Hepatic stellate cell (primary cell): ENCODE measurements at places on chromosomes 6 and 20.

DNA sequence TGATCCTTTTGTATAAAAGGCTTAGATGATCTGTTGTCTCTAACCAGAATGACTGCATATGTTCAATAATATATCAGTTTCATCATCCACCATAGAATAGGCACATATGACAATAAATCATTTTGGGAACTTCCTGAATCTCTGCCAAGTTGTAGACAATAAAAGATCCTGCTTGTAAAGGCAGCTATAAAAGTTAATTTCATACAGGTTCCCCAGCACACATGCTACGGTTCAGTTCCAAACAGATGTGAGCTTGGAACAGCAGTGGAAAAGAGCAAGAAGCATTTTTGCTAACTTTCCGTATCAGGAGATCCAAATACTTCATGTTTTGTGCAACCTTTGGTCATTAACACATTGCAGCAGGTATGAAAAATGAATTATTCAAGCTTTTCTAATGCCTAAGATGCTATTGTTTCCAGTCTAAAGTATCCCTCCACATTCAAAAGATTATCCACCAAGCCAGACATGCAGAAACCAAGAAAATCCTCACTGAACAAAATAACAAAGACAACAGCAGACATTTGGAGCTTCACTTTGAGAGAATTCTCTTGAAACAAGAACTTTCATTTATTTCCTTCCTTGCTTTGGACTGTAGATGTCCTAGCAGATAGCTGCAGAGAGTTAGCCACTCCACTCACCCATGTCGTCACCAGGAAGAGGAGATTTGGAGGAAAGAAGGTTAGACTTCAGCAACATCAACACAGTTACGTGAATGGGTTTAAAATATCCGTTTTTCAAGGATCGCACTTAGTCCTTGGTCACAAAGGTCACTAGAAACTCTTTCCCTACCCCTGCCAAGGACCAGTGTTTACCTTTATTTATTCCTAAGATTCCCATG is 453.5 kb upstream of the JARID2 start:
- no peak for DNase-seq

DNA sequence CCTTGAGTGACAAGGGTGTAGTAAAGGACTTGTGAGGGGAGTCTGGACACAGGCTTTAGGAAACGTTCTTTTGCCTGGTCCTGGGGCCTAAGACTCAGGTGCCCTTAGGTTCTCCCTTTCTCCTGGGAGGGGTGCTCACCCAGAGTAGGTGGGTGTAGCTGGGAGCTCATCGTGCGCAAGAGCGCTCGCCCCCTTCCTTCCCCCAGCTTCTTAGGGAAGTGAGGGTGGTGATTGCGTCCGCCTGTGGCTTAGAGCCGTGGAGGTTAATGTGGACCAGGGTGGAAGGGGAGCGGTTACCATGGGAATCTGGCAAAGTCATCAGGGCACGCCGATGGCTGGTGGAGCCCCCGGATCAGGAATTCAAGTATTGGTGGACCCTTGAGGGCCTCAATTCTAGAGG is 3.3 kb upstream of the AARS2 start:
- DNase-seq = no peak

DNA sequence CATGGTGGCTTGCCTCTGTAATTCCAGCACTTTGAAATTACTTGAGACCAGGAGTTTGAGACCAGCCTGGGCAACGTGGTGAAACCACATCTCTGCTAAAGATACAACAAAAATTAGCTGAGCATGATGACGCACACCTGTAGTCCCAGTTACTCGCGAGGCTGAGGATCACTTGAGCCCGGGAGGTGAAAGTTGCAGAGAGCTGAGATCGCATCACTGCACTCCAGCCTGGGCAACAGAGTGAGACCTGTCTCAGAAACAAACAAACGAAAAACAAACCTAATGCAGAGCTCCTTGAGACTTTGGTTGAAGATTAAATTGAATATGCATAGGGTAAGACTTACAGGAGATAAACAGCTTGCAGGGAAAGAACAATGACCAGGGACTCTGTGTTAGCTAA is 80.8 kb downstream of the SCAF8 start:
- no peak for DNase-seq

DNA sequence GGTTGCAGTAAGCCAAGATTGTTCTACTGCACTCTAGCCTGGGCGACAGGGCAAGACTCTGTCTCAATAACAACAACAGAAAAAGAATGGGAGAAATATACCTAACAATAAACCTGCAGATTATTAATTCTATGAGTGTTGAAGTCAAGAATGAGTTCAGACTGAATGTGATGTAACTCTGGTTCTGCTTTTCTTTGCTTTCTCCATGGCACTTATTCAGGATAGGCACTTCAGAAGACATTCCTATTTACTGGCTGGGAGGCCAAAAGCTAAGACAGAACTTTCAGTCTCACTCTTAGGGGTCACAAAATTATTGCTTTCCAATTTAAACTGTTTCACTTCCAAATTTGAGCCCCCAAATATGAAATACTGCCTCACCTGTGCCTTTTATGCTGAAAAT is 15.7 kb upstream of the PRIM2 start:
- DNase-seq = no peak

GRCh38 chr20:10329387-10330005 is 104.5 kb downstream of the MKKS start:
- DNase-seq = no peak

DNA sequence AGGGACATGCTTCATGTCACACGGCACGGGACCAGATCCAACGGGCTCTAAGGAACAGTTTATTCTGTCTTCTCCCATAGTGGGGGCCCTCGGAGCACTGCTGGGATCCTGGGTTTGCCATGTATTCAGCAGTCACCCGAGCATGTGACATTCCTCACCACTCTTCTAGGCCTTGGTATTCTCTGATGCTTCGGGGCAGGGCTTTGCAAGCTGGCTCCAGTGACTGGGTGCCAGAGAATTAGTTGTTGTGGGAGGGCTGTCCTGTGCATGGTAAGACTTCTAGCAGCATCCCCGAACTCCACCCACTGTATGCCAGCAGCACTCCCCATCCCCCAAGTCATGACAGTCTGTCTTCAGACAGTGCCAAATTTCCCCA is 5.4 kb downstream of the CCN5 start:
- peak; percentile 68 for DNase-seq

DNA sequence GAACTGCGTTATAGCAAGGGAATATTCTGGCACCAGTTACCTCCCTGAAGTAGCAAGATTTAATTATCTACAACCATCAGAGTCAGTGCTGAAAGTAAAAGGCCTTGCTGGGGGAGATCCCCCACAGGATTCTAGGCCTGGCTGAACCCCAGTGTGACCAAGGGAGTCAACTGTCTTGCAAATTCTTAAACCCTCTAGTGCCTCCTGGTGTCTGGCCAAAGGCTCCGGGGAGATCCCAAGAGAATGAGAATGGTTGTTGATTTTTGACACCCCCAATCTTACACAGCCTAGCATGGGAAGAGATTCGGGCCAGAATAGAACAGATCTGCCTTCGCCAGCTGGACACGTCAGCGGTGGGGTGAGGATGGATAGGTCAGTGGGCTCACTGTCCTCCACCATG is 179.4 kb downstream of the ERMARD start:
- DNase-seq = no peak

DNA sequence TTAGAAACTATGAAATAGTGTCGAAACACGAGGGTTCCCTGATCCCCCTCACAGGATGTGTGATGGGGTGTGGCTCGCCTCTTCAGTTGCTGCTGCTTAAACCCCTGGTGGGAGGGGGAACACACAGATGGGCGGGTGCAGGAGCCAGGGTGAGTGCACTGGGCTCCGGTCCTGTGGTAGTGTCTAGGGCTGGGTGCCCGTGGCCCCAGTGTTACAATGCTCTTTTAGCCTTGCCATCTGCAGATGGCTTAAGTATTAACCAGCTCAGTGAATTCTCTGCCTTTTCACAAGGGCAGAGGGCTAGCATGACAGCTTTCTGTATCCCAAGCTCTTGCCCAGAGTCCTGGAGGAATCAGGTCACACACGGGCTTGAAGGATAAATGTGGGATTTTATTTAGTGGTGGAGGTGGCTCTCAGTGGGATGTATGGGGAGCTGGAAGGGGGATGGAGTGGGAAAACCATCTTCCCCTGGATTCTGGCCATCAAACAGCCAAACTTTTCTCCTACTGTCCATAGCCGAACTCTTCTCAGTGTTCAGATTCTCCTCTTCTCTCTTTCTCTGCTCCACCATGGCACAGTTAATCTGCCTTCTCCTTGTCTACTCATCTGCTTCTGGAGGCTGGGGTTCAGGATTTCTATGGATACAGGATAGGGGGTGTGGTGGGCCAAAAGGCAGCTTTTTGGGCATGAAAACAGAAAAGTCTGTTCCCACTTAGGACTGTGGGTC is 659.0 kb downstream of the EPM2A start:
- no peak for DNase-seq

DNA sequence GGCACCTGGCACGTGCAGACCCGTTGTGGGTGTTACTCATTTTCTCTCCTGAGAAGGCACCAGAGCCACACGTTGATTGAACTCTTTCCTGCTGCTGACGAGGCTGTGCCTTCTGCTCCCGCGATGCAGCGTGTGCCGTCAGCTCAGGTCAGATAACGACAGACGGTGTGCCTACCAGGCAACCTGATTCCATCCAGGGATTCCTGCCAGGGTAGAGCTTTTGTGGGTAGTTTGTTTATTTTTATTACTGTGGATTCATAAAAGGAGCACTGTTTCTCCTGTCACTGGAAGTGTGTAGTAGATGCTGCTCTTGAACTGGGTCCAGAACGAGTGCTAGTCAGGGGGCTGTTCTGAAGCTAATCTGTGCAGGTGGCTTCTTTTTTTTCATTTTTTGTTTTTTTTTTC is 20.7 kb downstream of the PRPF6 start:
- DNase-seq = no peak

- no peak for DNase-seq
Observed at GRCh38 chr6:43891072-43891870, 121.3 kb downstream of the VEGFA start.

DNA sequence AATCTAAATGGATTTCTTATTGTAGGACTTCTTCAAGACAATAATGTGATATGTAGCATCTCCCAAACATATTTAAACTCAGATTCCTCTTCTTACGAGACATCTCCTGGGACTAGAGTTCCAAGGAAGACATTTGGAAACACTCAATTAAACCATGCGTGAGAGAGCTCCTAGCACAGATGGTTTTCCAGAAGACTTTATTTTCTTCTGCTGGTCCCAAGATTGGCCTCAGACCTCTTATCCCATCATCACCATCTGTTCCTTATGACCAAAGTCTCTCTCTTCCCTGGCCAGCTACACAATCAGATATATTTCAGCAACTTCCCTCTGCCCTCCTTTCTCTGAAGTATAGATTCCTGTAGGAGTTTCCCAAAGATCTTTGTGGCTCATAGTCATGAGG is 93.2 kb upstream of the JARID2 start:
- no peak for DNase-seq

DNA sequence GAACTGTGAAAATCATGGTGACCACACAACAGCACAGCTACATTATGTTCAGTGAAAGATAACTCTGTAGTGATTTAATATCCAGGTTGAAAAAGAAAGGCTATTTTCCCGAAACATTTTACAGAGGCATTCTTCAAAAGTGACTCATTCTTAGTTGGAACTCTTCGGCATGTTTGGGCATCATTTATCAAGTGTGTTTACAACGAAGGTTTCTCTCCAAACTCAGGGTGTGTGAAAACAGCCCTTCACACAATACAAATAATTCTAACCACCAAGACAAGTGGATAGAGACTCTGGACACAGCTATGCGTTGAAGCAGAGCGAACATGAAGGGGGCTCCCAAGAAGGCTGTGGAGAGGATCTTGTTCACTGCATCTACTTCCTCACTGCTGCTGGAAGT is 57.6 kb downstream of the CBLN4 start:
- no peak for DNase-seq

DNA sequence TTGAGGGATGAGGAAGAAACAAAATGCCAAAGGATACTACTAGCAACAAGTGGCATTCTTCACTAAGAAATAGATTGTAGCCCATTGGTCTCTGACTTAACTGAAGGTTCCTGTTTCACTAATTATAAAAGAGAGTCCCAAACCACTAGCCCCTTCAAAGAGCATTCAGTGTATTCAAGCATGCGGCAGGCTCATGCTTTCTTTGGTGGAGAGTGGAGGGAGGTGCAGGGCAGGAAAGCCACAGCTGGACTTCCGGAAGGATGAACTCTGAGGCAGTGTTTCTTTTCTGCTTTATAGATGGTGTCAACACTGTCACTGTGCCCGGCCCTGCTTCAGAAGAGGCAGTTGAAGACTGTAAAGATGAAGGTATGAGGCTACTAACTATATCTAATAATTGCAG is 636.1 kb downstream of the KIF16B start:
- no peak for DNase-seq

- no peak for DNase-seq
Observed at GRCh38 chr20:1299522-1299921, 29.4 kb downstream of the SDCBP2 start.

GRCh38 chr20:58901488-58902402 is 49.2 kb downstream of the GNAS start:
- no peak for DNase-seq

GRCh38 chr6:150410906-150411305 is 42.1 kb downstream of the IYD start:
- DNase-seq = no peak

- no peak for DNase-seq
Observed at GRCh38 chr6:23184351-23184750, 615.0 kb downstream of the HDGFL1 start.

DNA sequence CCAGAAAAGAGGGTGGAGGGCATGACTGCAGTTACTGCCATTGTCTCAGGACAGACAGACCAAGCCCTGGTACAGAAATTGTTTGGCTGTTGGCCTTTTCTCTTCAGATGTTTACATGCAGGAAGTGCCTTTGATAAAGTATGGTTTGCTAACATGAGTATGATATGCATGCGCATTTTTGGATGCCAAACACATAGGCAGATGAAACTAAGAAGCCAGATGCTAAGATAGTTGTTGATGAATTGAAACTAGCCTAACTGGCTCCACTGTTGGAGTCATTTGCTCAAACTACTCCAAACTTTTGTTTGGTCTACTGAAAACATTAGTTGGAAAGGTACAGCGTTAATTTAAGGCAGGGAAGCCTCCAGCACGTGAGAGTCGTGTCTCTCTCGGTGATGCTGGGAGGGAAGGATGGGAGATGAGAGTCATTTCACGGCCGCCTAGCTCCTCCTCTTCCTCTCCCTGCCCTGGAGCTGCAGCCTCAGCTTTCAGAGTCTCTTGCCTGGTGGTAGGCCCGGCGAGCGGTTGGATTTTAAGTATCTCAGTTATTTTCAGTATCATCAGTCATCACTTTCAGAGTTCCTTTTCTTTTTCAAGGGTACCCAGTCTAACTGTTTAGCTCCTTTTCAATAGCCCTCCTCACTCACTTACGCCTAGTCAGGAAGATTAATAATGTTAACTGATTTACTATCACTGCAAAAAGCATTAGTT is 29.7 kb downstream of the RREB1 start:
- DNase-seq = peak; percentile 75

GRCh38 chr20:5197270-5197827 is 70.5 kb downstream of the CDS2 start:
- no peak for DNase-seq

DNA sequence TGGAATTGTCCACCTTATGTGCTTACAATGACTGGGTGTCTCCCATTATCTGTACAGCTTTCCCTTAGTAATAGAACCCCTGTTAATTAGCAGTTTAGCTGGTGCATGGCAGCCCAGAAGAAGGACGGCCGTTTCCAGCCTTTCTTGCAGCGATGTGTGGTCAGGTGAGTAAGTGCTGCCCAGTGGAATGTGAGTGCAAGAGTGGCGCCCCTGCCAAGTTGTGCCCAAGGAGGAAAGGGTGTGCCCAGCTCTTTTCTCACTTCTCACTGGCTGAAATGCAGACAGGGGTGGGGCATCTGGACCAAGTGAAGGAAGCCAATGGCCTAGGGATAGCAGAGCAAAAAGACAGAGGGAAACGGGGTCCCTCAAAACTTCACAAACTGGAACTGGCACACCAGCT is 296.8 kb downstream of the PREX1 start:
- no peak for DNase-seq
